ENCODE measurements at places on chromosomes 2 and 18.
A peak's percentile ranks its signal among the peaks of the same experiment; 100 is the strongest.

DNA sequence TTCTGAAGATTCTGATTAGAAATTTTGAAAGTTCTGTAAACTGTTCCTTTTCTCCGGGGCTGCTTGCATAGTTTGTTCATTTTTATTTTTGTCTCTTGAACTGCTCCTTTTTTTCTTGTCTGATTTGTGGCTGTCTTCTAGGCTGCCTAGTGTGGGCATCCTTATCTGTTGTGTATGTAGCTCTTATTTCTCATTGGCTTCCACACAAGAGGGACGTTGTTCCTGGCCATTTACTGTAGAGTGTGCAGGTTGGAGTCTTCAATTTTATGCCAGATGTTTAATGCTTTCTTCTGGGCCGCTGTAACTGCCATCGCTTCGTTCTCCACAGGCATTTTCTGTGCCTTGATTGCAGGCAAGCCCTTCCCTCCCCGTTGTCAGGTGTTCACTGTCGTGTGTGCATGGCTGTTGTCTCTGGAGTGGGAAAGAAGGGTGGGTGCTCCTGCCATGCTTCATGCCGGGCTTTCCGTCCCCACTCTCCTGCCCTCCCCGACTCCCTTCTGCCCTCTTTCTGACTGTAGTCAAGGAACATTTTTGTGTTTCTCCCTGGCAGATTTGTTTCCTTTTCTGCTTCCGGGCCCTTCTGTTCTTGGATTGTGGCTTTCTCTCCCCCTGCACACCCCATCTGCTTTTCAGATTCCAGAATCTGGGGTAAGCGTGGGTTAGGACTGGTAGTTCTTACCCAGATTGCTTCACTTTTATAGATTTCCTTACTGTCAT lies 15.5 kb downstream of the CEP192 start:
- DNase-seq, result peak; percentile 22

GRCh38 chr18:21600526-21601410 lies at the start of gene ESCO1:
Gene ESCO1 (minus strand): TSS chr18:21600704. CDS start chr18:21574843, 25,861 bp downstream.
- DNase-seq, result peak; percentile 97

DNA sequence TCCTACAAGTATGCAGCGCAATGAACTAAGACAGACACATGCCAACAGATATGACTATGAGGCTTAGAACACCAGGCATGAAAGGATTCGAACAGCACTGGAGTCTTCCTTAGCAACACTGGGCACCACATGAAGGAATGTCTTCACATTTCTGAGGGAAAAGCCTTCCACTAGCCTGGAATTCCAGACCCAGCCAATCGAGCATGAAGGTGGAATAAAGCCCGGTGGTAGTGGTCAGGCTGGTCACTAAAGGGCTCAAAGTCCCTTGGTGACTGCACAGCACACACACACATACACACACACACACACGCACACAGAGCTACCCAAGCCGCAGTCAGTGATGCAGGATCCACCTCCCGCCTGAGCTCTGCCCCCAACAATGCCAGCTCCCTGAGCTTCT lies 19.7 kb upstream of the SFXN5 start:
- DNase-seq, result peak; percentile 46

DNA sequence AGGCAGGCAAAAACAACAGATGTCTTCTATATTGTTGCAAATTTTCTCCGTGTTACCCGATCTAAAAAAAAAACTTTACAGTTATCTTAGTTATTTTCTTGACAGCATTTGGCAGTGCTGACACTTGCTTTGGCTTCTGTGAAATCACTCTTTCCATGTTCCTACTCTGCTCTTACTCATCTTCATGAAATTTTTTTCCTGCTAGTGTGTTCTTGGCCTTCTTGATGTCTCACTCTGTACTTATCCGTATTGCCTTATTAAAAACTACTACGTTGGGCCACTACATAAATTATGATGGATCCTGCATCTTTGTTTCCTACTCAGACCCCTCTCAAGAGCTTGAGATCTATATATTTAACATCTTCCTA lies 134.4 kb downstream of the IKZF2 start:
- peak; percentile 14 for DNase-seq

DNA sequence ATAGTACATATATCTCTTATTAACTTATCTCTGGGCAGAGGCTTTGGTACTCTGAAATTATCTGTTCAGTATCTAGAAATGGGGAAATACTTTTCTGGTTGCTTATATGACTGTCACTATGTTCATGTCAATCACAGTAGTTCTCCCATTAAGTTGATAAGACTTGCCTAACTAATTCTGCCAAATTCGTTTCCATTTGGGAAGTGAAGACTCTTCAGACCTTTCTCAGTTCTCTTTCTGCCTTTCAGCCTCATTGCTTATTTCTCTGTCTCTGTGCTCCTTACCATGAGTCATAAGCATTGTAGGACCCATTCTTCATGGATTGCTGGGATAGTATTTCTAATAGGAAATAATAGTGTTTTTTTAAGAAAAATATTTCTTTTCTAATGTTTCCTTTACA lies 113.5 kb downstream of the PHLPP1 start:
- no peak for DNase-seq

DNA sequence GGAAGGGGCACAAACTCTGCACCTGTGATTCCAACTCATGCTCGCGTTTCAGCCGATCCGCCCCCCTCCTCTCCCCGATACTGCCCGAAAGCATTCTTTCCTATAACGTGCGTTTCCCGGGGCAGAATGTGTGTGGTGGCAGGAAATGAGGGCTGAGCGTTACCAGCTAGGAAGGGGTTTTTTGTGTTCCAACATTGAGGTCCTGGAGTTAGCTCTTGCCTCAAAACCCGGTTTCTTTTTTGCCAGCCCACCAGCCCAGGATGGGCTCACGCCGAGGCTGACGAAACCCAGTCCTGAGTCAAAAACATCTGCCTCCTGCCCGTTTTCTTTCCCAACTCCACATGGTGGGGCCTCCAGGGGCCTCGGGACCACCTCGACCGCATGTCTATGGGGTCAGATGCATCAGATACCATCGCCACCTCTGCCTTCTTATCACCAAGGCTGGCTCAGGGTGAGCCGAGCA lies 113.7 kb upstream of the COPS8 start:
- DNase-seq, result no peak

- peak; percentile 82 for DNase-seq
Measured at GRCh38 chr18:48529796-48530195, 9.0 kb upstream of the CTIF start.

- peak; percentile 72 for DNase-seq
Measured at GRCh38 chr2:174023591-174024523, 58.7 kb upstream of the SP3 start.

DNA sequence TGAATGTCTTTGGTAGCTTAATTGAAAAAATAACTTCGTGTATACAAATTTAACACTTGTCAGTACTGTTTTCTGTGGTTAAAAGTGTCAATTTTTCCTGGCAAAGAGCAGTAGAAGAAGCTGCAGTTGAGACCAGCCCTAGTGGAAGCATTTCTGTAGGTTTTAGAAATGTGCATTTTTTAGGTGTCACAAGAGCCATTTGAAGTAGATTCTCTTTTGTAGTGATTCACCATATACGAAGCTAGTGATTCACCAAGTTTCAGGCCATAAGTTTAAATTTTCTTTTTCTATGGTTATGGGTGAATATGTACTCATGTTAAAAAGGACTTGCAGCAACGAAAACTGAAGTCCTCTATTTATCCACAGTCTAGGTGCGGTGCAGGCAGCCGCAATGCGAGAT lies 4.2 kb downstream of the NABP1 start:
- DNase-seq, result no peak

DNA sequence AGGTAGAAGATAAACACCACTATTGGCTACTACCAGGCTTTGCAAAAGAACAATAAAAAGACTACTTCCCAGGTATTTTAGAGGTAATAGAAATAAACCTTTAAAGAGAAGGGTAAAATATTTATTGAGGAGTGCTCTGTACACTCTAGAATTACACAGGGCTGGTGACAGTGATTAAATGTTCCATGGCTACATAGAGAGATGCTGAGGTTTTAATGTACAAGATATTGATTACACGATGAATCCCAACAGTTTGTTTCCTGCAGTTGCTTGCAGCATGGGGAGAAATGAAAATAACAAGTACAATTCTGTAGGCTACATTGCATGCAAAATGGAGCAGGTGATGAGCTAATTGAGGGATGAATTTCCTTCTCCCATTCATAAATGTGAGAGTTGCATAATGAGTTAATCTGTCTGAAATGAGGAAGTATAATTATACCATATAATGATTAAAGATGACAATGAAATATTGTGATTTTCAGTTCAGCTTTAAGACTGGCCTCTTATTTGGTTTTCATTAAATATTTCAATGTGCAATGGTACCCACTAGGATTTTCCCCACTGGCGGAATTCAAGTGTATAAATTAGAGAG lies 266.1 kb downstream of the SOCS6 start:
- DNase-seq, result no peak

- DNase-seq, result no peak
Measured at GRCh38 chr2:233832414-233832813, 21.9 kb downstream of the HJURP start.

DNA sequence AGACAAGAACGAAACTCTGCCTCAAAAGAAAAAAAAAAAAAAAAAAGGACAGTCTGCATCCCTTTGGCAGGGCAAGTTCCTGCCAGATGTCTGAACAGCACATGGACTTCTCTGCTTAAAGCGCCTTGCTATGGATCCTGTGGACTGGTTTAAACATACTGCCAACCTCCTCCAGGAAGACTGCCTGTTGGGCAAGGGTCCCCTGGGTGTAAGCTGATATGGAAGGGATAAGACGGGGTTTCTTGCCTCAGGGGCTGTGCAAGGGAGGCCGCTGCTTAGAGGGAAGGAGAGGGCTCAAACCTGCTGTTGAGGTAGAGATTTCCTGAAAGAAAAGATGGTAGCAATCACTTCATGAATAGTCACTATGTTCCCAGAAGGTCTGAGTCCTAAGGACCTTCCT lies 22.2 kb downstream of the SKA1 start:
- DNase-seq, result no peak

- peak; percentile 48 for DNase-seq
Measured at GRCh38 chr2:20241973-20242726, 17.2 kb upstream of the SDC1 start.

DNA sequence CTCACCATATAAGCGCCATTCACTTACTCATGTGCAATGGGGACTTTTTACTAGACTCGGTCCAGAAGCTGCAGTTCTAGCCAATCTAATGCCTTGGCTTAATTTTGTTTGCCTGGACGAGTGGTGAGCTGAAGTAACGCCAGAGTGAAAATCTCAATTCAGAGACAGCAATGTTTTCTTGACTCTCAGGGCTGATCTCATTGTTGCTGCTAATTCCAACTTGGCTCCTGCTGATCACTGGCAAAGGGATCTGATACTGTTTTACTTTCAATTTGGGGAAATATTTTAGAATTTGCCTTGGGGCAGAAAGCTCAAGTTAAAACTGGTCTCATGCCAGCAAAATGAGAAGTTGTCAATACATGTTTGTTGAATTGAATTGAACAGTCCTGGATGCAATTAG lies 906.6 kb upstream of the CDH2 start:
- peak; percentile 31 for DNase-seq

DNA sequence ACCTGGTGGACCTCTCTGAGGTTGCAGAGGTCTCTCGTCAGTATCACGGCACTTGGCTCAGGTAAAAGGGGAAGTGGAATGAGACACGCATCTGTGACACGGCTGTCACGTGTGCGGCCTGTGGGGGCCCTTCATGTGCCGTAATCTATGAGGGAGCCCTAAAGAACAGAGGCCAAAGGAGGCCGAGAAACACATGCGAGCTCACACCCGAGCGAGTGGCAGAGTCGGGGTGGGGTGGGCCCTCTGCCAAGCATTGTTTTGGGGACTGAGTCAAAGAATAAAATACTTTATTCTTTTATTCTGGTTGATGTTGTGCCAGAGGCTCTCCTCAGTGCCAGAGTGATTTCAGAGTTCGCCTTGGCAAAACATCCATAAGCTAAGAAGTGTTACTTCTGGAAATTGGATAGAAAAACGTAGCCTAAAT lies 43.3 kb downstream of the PLB1 start:
- no peak for DNase-seq

DNA sequence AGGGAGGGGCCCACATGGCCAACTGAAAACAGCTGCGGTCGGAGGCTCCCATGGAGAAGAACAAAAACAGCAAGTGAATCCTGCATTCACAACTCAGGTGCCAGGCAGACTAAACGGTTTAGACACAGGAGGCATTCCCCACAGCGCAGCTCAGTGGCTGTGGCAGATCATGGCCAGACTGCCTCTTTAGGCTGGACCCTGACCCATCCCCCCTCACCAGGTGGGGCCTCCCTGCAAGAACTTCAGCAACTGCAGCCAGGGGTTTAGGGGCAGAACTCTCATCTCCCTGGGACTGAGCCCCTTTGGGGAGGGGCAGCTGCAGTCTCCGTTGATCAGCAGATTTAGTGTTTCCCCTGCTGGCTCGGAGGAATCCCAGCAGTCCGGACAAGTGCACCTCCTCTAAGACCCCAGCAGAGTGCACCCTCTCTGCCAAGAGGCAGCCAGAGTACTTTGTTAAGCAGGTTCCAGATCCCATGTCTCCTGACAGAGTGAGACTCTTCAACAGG lies 346.7 kb downstream of the SS18 start:
- DNase-seq, result no peak

DNA sequence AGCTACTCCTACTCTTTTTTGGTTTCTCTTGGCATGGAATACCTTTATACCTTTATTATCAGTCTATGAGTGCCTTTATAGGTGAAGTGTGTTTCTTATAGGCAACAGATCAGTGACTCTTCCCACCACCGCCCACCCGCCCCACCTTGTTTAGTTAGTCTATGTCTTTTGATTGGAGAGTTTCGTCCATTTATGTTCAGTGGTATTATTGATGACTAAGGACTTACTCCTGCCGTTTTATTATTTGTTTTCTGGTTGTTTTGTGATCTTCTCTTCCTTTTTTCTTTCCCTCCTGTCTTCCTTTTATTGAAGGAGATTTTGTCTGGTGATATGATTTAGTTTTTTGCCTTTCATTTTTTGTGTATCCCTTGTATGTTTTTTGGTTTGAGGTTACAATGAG lies 179.5 kb downstream of the GULP1 start:
- no peak for DNase-seq

DNA sequence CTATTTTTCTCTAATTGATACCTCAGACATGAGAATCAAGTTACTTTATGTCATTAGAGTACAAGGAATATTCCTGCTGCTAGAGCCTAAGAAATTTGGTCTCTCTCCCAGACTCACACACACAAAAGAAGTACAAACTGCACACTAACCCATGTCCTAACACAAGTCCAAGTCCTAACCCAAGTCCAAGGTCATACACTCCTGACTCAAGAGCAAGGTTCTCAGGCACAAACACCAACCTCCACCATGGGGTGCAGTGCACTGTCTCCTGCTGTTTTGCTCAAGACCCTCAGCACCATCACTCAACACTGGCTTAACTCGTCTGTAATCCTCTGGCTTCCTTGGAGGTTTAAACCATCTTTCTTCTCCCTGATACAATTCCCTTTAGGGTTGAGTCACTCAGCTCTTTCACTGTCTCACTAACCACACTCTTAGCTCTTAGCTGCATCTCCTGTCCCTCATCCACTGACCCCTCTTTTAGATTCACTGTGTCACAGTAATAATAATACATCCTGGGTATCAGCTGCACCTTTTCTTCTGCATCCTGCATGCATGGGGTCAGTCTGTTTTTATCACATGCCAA lies 129.8 kb downstream of the BCL2L11 start:
- DNase-seq, result no peak

DNA sequence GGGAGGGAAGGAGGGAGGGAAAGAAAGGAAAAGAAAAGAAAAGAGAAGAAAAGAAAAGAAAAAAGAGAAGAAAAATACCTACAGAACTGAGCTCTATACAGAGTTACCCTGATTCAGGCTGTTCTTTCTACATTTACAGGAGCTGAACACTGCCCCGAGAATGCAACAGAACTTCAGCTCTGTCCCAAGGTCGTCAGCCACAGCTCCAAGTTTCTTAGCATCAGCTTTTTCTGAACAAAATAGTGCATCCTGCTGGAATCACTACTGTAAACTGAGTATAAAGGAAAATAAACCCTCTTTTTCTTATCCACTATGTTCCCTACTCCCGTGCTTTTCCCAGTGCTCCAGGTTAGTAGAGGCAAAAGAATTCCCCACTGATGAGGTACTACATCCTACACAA lies 4.7 kb upstream of the PPP4R1 start:
- no peak for DNase-seq
